K562 (cell line): ENCODE measurements at places on chromosomes 3 and 15.
A peak's percentile ranks its signal among the peaks of the same experiment; 100 is the strongest.

DNA sequence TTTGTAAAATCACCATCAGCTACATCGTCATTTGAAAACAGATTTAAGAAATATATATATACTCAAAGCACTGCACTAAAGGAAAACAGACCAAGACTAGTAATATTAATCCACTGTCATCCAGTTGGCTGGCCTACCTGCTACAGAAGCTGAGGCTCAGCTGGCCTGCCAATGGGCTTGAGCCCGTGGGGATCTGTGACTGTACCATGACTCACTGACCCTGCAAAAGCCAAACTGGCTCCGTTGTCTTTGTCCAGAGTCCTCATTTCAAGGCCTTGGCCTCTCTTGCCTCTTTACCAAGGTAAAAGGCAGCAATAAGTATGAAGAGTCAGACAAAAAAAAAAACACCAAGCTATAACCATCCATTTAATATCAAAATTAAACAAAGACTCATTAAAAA lies 463.5 kb upstream of the RASGRP1 start:
- peak; percentile 1 for DNase-seq

- no peak for DNase-seq
Observed at GRCh38 chr3:53511246-53511645, 16.8 kb downstream of the CACNA1D start.

DNA sequence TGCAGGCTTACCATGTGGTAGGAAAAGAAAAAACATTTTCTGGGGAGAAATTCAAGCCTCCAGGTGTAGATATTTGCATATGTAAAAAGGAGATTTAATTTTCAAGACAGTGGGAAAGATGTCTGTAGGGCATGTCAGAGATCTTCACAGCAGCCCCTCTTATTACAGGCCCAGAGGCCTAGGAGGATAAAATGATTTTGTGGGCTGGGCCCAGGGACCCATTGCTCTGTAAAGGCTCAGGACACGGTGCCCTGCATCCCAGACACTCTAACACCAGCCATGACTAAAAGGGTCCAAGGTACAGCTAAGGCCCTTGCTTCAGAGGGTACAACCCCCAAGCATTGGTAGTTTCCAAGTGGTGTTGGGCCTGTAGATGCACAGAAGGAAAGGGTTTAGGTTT lies 680.1 kb downstream of the IGSF11 start:
- DNase-seq = no peak

DNA sequence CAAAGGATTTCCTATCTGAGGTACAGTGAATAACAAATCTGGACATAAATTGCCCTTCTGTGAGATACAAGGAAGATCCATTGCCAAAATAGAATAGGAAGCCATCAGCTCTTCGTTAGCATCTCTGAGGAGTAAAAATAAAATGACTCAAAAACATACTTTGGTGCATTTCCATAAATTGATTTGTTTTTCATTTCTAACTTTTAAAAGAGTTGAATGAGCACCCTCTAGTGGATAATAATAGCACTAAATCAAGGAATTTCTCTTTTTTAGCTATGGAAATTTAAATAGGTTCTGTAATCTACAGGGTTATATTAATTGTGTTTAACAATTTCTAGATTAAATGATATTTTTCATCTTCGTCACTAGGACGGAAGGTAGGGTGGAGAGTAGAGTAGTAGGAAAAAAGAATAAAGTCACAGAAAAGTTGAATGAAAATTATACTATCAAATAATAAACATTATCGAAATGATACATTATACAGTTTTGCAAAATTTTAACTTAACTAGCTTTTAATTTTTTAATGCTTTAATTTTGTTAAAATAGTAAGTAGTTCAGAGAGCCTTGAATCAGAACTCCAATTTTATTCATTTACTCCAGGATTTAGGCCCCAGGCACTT lies 6.4 kb downstream of the NSUN3 start:
- DNase-seq = no peak

GRCh38 chr3:80643421-80643820 lies 875.6 kb upstream of the ROBO1 start:
- DNase-seq = no peak

- no peak for DNase-seq
Observed at GRCh38 chr3:5579139-5579602, 391.7 kb downstream of the EDEM1 start.
